B cell (primary cell): ENCODE measurements at places on chromosomes 11 and 22. TPM values are rescaled to one million over a fixed set of nuclear protein-coding genes. Genes with fewer than 3 reads are reported as not detected.
A peak's percentile ranks its signal among the peaks of the same experiment; 100 is the strongest.

GRCh38 chr22:37989146-37990045 lies 5.0 kb upstream of the SOX10 start:
- no peak for DNase-seq

- no peak for DNase-seq
Observed at GRCh38 chr11:76397383-76397782, 16.3 kb downstream of the GVQW3 start.

DNA sequence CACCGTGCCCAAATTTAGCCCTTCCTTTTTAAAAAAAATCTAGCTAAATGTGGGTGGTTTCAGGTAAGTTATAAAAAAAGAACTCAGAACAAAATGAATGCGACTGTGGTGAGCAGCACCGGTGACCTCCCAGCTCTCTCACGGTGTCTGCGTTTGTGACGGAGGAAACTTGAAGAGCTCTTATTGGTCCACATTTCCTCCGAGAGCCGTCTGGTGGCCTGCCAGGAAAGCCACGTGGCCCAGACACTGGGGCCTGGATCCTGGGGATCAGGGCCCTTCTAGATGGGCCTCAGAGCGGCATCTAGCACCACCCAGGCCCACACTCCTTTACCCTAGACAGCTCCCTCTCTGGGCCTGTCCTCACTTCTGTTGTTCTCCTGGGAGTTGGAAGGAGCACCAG lies 39.5 kb downstream of the B3GAT1 start:
- DNase-seq = no peak

Gene KRTAP5-8
- total RNA-seq = 0.49 TPM in 1 of 2 replicates, not detected in the other

GRCh38 chr11:94741022-94741679 lies 27.0 kb upstream of the AMOTL1 start:
- peak; percentile 13 for DNase-seq

DNA sequence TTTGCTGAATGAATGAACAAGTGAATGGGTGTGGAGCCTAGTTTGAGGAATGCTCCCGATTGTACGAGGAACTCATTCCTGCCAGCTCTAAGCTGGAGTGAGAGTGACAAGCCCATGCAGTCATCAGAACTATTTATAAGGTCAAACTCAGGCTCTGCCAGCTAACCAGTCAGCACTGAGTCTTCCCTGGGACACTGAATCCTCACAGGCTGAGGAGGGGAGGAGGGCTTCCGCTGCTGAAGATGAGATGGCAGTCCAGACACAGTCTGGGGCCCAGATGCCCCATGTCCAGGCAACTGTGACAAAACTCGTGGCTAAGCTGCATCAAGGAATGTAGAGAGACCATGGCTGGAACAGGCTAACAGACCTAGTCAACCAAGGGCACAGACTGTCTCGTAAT lies 4.0 kb downstream of the LRP4 start:
- no peak for DNase-seq

Gene OR2AG1
- total RNA-seq = not detected in 2 replicates

Gene CARD16
- total RNA-seq = 25.0 and 33.6 TPM in 2 replicates

- no peak for DNase-seq
Observed at GRCh38 chr11:129414144-129414872, 38.7 kb downstream of the BARX2 start.

Gene HYOU1
- 46.2 and 48.7 TPM in 2 replicates for total RNA-seq

GRCh38 chr22:19086896-19087295 lies 35.3 kb downstream of the DGCR2 start:
- no peak for DNase-seq

- no peak for DNase-seq
Observed at GRCh38 chr11:5449432-5449831, 309 bp downstream of the OR51I2 start.

- no peak for DNase-seq
Observed at GRCh38 chr11:45484326-45484883, 181.0 kb downstream of the CHST1 start.

GRCh38 chr11:94780432-94780831 lies 12.3 kb downstream of the AMOTL1 start:
- DNase-seq = no peak

DNA sequence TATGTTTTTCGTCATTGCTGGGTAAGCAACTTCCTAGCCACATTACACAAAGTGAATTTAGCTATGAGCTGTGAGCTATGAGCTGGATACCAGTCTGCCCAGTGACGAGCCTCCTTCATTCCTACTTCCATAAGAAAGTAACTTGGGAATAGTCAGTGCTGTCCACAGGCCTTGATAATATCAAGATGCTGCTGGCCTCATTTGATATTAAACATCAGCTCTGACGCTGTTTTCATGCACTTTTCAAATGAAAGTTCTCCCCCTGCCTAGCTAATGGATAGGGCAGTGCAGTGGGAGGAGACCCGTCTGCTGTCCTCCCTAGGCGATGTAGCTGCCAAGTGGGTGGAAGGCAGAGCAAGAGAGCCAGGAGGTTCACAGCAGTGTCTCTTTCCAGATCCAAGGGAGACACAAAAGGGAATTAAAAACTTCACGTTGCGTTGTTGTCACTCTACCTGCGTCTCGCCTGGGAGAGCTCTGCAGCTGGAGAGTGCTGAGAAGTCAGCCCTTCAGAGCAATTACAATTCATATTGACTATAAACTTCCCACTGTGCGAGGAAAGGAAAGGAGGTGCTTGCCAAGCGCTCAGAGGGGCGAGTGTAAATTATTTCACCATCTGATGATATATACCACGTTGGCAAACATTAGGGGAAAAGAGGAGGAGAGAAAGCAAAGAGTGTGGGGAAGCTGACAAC lies 861.4 kb downstream of the NTM start:
- no peak for DNase-seq

GRCh38 chr11:64667154-64667745 lies 55.7 kb downstream of the NRXN2 start:
- no peak for DNase-seq

Gene TRIM51
- not detected in 2 replicates for total RNA-seq

Gene OR6A2
- total RNA-seq = 0.10 and 0.12 TPM in 2 replicates

GRCh38 chr22:46574993-46575910 lies 37.8 kb upstream of the CELSR1 start:
- no peak for DNase-seq

GRCh38 chr22:48819961-48820360 lies 1007.7 kb downstream of the BRD1 start:
- DNase-seq = no peak

DNA sequence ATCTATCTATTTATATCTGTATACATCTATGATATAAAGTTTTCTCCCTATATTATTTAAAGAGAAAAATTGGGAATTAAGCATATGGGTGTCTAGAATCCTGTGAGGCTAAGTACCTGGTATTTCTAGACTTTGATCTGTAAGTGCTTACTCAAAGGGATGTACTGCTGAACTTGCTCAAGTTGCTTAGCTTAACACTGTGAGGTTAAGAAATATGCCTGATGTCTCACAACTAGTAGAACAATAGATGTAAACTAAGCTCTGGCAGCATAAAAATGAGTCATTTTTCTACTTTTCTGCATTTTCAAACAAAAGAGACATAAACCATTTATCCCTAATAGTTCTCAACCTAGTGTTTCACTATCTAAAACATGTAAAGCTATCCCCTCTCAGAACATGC lies 744.4 kb upstream of the ANO3 start:
- no peak for DNase-seq

GRCh38 chr11:28963187-28963586 lies 855.0 kb downstream of the METTL15 start:
- no peak for DNase-seq

GRCh38 chr11:45366619-45367190 lies 80.6 kb upstream of the SYT13 start:
- DNase-seq = no peak

DNA sequence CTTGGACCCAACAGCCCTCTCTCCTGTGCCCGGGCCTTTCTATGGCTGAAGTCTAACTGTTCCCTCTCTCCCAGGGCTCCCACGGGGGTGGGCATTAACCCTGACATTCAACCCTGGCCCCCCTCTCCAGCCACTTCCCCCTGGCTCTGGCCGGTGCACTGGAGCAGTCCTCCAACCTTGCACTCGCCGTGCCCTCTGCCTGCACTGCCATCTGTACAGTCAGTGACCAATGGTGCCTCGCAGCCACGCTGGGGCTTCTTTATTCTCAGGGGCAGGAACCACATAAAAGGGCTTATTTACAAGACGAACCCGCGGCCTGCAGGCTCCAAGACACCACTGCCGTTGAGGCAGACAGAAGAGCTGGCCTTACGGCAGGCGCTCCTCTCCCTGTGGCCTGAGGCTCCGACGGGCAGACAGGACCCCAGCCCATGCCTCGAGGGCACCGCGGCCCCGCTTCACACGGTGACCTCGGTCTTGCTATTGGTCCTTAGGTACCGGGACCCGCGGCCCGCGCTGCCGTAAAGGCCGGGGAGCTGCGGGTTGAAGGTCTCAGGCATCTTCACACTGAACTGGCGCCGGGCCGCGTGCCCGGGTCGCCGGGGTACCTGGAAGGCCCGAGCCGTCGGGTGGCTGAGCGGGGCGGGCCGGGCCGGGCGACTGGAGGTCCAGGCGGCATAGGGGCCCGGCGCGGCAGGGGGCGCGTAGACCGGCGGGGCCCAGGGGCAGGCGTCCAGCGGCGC lies 5.4 kb downstream of the SHISA8 start:
- peak; percentile 58 for DNase-seq

Gene P2RY2
- 0.37 and 0.73 TPM in 2 replicates for total RNA-seq

Gene DRD4
- 1.3 TPM in 1 of 2 replicates, not detected in the other for total RNA-seq

Gene GAL3ST1
- total RNA-seq = 0.46 TPM in 1 of 2 replicates, not detected in the other

- DNase-seq = no peak
Observed at GRCh38 chr11:72758304-72758689, 6.1 kb upstream of the ARAP1 start.

- no peak for DNase-seq
Observed at GRCh38 chr11:70312401-70313357, 42.2 kb downstream of the PPFIA1 start.

GRCh38 chr22:45602004-45602733 lies 69.5 kb upstream of the ATXN10 start:
- DNase-seq = no peak

- DNase-seq = no peak
Observed at GRCh38 chr11:104275992-104276391, 112.0 kb upstream of the PDGFD start.

DNA sequence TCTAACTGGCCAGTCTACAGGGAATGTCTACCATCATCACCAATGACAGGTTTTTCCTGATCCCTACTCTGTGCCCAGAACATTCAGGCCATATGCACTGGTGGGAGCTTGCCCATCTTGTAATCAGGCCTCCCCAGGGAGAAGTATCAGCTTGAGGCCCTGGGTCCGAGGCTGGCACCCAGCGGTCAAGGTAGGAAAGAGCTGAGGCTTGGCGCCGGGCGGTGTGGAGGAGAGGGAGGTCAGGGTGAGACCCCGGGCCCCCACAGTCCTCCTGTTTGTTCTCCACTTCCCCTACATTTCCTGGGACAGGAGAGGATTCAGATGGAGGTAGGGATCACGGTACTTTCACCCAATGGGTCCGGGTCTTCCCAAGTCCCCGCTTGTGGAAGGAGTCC lies 15.5 kb downstream of the TSKU start:
- DNase-seq = no peak

GRCh38 chr11:87007963-87008362 lies 29.8 kb upstream of the TMEM135 start:
- DNase-seq = no peak

DNA sequence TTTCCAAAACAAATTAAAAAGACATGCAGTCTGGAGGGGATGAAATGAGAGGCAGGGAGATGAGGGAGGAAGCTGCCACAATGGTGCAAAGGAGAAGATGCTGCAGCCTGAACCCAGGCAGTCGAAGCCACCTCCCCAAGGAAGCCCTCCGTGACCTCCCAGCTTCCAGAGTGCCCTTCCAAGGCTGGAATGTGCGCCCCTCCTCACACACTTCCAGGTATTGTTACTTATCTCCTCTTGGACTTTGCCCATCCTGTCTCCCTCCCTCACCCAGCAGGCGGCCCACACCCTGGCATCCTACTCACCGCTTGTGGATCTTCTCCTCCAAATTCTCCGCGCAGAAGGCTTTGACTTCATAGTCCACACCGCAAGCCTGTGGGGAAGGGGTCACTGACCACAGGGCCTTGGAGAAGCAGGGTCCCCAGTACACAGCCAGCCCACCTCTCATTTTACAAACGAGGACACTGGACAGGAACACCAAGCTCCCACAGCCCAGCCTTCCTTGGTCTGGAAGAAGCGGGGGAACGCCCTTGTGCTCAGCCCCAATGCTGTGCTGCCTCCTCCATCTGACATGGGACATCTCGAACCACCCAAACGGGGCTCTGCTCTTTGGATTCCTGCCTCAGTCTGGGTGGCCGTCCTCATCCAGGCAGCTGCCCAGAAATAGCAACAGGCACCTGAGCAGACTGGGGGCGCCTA lies 40.3 kb downstream of the TPBGL start:
- DNase-seq = no peak

Gene IL10RA
- 417 and 434 TPM in 2 replicates for total RNA-seq

- DNase-seq = no peak
Observed at GRCh38 chr22:47567126-47568090, 805.0 kb downstream of the TBC1D22A start.

DNA sequence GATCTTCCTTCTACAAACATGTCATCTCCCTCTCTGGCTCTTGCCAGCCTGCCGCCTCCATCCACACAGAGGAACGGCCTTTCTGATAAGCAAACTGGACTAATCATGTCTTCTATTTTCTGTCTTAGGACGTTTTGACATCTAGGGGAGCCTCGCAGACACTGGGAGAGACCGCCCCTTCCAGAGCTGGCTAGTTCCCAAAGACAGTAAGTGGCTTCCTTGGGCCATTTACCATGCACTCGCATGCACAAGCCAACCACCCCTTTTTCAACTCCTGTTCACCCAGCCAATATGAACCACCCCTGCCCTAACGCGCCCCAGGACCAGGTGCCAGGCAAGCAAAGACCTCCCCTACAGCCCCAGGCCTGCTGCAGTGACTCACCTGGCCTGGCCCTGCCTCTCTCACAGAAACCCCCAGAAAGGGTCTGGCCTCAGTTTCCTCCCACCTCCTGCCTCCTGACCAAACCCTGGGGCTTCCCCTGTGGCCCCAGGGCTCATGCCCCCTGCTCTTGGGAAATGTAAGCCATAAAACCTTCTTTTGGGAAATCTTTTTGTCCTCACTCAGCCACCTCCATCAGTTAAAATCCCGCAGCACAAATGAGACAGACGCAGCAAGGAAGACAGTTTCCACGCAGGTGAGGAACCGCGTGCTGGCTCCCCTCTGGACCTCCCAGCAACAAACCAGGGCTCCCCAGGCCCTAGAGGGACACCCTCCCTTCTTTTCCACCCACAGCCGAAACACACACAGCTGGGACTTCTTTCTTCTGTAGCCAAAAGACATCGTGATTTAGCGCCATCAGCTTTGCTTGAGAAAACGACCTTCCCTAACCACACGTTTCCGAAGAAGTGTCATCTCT lies 38.5 kb downstream of the SHANK2 start:
- DNase-seq = no peak

- no peak for DNase-seq
Observed at GRCh38 chr11:93983542-93984195, 37.5 kb upstream of the HEPHL1 start.

GRCh38 chr11:86553265-86553664 lies 119.2 kb downstream of the ME3 start:
- no peak for DNase-seq

Gene PLAAT4
- total RNA-seq = 12.6 and 13.1 TPM in 2 replicates
